CD4-positive, alpha-beta T cell treated with Interleukin-4 for 1 hour (primary cell): ENCODE measurements at places on chromosomes 1 and 21.

GRCh38 chr21:38170704-38171682, 85.8 kb upstream of the KCNJ15 start:
- no peak for DNase-seq

DNA sequence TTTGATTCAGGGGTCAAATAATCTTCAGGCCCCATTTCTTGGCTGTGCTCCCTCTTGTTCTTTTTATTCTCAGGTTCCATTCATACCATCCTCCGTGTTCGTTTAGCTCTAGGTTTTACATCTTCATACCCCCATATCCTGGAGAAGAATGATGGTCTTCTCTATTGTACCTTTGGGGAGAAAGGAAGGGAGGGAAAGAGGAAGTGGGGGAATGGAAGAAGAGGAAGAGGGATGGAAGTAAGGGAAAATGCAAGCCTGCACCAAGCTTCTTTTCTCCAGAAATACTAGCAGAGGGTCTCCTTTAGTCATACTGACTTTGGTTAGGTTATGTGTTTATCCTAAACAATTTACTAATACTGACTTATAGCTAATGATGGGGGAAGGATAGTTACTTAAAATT, 52.4 kb downstream of the FNBP1L start:
- no peak for DNase-seq

- DNase-seq, result no peak
Measured at GRCh38 chr1:87600055-87600850, 271.6 kb downstream of the LMO4 start.

DNA sequence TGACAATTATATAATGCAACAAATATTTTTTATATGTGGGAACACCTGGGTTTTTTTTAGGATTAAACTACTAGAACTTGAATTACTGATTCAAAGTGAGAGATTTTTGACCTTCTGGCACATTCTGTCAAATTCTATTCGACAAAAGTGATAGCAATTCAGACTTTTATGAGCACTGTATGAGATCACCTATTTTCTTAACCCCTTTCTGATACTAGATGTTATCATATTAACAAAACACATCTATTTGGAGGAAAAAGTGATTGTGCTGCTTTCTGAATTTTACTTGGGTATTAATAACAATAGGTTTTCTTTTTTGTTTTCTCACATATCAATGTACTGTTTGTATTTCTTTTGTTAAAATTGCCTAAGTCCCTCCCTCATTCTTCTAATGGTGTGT, 174.9 kb upstream of the GREM2 start:
- DNase-seq, result no peak

- DNase-seq, result no peak
Measured at GRCh38 chr1:72986591-72987290, 704.4 kb upstream of the NEGR1 start.

GRCh38 chr1:184854496-184855140, 100.0 kb upstream of the EDEM3 start:
- DNase-seq, result no peak

GRCh38 chr1:164563721-164564360, 4.9 kb downstream of the PBX1 start:
- DNase-seq, result no peak

DNA sequence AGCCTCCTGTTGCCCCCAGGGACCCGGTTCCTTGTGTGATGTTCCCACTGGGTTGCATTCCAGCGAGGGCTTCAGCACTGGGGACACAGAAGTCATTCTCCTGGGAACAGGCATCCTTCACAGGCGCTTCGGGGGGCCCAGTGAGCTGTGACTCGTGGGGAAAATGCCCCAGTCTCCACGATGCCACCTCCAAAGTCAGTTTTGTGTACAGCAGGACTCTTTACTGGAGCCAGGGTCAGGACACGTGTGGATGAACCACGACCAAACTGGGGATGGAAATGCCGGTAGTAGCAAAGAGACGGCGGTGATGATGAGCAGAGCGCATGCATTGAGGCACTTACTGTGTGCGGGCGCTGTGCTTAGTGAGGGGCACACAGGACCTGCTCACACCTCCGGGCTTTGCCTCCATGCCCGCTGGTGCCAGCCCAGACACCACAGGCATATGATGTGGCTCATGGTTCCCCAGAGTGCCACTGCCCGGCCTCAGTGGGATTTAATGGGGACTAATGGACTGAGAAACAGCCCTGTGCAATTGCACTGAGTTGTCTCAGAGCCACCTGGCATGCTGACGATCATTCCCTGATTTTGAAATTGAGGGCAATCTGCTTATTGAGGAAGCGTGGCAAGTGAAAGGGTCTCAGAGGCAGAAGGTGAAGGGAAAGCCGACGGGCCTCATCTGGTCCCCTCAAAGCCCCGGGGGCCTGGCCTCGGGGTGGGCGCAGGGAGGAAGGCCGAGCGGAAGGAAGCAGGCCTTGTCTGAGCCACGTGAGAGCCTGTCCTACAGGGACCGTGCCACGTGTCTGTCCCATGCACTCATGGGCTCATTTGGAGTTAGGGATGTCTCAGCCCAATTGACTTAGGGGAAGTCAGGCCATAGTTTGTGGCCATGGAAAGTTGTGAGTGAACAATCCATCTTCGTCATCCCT, 91.4 kb downstream of the PDE9A start:
- DNase-seq, result no peak

DNA sequence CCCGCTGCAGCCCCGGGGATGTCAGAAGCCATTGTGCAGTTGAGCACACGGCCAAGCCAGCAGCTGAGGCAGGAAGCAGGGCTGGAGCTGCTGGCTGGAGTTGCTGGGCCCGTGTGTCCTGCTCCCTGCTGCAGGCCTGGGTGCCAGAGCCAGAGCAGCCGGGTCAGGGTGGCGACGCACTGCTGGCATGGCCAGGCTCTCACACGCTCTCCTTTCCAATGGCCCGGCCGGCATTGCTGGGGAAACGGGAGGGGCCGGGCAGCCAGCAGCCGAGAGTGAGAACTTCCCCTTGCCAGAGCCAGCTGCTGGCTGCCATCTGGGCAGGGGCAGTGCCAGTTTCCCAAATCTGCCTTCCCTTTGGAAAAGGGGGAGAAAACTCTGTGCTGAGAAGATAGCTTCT, 82.4 kb upstream of the PROX1 start:
- no peak for DNase-seq

- no peak for DNase-seq
Measured at GRCh38 chr21:22728091-22728490, 1729.9 kb downstream of the NCAM2 start.

DNA sequence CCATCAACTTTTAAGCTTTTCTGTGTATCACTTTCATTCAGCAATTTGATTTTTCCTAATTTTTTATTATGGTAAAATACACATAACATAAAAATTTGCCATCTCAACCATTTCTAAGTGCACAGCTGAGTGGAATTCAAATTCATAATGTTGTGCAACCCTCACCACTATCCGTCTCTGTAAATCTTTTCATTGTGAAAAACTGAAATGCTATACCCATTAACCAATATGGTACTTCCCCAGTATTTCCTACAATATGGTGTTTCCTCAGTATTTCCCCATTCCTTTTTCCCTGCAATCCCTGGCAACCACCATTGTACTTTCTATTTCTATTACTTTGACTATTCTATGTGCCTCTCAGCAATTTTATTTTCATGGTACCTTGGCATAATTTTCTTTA, 6.8 kb downstream of the STPG1 start:
- DNase-seq, result no peak

- no peak for DNase-seq
Measured at GRCh38 chr1:59004755-59005154, 220.9 kb upstream of the JUN start.

DNA sequence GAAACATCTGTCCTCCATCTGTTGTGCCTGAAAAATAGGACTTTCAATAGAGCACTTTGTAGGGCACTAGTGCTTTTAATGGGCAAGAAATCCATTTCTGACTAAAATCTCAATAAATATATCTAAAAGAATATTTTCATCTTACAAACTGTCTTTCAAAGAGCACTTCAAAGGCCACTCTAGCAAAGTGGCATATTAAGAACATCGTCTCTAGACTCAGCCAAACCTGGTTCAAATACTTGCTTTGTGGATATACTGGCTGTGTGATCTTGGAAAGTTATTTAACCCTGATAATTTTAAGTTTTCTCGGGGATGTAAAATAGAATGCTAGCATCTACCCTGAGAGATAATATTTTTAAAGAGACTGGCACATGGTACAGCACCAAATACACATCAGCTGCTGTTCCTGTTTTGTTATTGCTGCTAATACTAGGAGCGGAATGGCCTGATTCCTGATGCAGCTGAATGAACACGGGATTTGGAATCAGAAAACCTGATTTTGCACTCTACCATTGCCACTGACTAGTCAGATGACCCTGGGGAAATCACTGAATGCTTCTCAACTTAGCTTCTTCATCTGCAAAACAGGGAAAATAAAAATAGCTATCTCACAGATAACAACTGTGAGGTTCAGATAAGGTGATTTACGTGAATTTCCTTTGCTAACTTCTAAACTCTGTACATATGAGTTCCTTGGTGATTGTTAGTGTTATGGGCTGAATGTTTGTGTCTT, 25.2 kb upstream of the LRRC8C start:
- no peak for DNase-seq

GRCh38 chr1:153796786-153797659, 21.8 kb downstream of the SLC27A3 start:
- peak; percentile 87 for DNase-seq

DNA sequence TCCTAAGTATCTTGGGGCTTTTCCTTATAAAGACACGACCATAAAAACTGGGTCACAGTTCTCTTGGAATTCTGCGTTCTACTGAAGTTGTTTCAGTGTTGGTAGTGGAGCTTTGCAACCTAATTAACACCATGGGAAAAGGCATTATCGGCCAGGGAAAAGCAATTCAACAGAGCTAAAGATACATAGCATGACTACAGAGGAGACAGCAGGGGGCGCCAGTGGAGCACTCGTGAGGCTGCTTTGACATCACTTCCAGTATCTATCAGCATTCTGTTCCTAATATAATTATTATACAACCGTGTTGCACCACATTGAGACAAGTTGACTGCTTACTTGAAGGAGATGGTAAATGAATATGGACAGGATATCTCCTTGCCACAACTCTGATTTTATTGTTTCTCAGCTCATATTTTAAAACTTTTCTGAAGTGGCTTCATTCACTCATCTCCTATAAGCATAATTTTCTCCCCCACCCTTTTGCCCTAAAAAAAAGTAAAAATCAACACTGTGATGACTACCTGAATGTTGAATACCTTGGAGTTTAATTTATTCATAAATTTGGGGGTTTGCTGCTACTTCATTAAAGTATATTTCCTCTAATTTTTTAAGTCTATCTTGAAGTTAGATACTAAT, 39.4 kb downstream of the ZP4 start:
- no peak for DNase-seq

- DNase-seq, result no peak
Measured at GRCh38 chr1:244496186-244496585, 35.1 kb downstream of the CATSPERE start.

DNA sequence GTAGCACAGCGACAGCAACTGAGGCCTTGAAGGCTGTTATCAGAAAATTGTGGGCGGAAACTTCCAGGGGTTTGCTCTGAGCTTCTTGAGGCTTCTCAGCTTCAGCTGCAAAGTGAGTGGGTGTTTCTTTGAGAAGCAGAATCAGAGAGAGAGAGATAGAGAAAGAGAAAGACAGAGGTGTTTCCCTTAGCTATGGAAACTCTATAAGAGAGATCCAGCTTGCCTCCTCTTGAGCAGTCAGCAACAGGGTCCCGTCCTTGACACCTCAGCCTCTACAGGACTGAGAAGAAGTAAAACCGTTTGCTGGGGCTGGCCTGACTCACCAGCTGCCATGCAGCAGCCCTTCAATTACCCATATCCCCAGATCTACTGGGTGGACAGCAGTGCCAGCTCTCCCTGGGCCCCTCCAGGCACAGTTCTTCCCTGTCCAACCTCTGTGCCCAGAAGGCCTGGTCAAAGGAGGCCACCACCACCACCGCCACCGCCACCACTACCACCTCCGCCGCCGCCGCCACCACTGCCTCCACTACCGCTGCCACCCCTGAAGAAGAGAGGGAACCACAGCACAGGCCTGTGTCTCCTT, at the start of gene FASLG:
TSS of gene FASLG (plus strand) at position 233 of the 583 bp plus-strand sequence. CDS start at position 332, 99 bp downstream.
- peak; percentile 62 for DNase-seq

DNA sequence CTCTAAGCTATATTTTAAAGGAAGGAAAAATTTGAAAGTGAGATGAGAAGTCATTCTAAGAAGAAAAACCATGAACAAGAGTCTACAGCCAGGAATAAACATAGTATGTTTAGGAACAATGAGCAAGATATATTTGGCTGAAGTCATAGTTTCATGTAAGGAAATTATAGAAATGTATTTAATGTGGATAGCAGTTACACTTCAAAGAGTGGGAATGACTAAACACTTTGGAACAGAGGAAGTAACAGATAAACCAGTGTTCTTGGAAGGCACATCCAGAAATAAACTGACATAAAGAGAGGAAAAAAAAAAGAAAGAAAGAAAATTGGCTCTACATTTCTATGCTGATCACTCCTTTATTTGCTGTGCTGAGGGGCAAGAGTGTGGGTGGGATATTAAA, 18.0 kb downstream of the C8A start:
- DNase-seq, result no peak

GRCh38 chr1:32341971-32342370, 5.9 kb upstream of the MARCKSL1 start:
- no peak for DNase-seq

GRCh38 chr1:2971101-2971501, 50.2 kb upstream of the ACTRT2 start:
- DNase-seq, result no peak

DNA sequence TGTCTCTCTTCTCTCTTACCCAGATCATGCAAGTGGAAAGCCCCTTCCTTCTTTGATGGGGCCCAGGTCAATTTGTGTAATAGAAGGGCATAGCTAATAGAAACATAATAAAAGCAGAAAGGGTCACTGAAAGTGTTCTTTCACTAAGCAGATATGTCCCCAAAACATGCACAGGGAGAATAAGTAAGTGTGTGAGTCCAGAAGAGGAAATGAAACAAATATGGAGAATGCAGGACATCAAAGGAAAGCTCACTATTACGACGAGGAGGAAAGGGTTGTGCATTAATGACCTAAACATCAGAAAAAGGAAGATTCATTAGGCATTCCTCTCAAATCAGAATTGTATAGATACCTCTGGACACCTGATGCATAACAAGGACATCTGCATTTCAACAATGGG, 81.4 kb upstream of the SMYD2 start:
- no peak for DNase-seq
